Caudate nucleus (tissue), 63 donors: ENCODE measurements at places on chromosomes 5 and 9.
A peak's percentile ranks its signal among the peaks of the same experiment; 100 is the strongest.

DNA sequence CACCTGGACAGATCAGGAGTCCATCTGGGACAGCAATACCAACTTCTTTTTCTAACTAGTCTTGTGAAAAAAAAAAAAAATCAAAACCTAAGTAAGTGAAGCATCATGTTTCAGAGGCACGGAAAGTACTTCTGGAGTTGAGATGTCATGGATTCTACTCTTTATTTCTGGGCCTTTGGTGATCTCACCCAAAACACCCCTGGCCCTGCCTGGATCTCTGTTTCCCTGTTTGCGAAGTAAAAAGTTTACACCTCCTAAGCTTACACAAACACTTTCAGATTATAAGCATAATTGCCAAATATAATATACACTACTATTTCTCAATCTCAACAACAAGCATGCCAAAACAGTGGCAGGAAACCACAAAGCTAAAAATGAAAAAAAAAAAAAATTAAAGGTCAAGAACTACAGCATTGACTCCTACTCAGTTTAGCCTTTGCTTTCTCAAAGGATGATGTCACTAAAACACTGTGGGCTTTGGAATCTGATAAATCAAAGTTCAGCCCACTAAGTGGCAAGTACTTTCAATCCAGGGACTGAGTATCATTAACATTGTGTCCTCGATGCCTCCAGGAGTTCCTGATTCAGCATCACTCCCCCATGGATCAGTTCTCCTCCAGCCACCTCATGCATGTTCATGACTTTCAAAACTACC lies 291.9 kb downstream of the NFIB start:
- DNase-seq: no peak

DNA sequence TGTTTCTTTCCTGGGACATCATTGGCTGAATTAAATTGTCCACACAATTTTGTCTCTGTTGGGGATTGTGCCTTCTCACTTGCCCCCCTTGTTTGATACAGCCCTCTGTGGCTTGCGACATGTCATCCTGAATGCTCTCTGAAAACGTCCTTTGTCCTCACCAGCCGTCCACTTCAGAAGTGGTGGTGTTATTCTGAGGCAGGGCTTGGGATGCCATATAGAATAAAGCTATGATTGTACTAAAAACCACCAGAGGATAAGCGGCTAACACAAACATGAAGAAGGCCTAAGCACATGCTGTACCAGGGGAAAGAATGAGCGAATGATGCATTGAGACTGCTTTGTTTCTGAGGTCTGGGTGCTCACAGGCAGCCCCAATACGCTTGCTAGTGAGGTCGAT lies 3.5 kb upstream of the SNX30 start:
- peak; percentile 83 for DNase-seq

DNA sequence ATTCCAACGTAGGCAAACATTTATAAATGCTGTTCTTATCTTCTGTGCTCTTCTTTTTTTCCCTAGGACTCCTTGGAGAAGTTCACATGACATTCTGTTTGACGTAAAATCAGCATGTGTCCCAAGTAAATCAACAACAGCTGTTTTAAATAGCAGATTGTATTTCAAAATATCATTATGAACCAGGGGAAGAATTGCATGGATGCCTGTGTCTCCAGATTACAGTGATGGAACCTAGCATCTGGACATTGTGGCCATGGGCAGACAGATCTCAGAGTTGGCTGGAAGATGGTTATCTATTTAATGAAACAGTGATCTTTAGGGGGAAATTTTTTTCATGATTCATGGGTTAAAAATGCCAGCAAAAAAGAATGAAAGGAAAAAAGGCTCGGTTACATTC lies 222.0 kb downstream of the MAN2A1 start:
- DNase-seq: no peak

DNA sequence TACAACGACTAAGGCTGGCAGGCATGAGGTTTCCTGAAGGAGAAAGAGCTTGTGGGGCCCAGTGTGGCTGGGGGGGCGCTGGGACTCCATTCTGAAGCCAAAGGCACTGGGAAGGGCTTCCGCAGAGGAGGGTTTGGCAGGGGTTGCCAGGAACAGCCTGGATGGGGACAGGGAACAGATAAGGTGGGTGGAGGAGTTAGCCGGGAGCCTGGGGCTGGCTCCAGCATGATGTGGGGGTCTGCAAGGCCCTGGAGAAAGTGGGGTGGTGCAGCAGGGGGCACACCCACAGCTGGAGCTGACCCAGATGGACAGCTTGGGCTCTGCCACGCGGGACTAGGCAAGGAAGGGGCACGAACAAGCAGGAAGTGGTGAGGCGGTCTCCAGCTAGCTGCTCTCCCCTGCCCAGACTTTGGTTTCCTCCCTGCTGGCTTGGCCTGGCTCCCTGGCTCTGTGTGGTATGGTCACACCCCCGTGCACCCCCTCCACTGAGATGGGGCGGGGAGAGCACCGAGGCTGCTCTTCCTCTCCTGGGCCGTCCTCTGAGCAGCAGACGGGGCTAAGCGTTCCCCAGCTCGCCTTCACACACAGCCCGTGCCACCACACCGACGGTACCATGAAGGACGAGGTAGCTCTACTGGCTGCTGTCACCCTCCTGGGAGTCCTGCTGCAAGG lies at the start of gene LTC4S:
Gene LTC4S (plus strand): TSS at position 519 of the 672 bp plus-strand sequence. CDS start 95 bp downstream, at position 614.
- DNase-seq: no peak

- DNase-seq: no peak
These were observed 1.8 kb upstream of the HMCN2 start for GRCh38 chr9:130263601-130264413.

GRCh38 chr9:101791938-101792337 lies 53.5 kb upstream of the GRIN3A start:
- DNase-seq: no peak

- no peak for DNase-seq
These were observed 6.2 kb downstream of the TERT start for GRCh38 chr5:1288439-1289335.

DNA sequence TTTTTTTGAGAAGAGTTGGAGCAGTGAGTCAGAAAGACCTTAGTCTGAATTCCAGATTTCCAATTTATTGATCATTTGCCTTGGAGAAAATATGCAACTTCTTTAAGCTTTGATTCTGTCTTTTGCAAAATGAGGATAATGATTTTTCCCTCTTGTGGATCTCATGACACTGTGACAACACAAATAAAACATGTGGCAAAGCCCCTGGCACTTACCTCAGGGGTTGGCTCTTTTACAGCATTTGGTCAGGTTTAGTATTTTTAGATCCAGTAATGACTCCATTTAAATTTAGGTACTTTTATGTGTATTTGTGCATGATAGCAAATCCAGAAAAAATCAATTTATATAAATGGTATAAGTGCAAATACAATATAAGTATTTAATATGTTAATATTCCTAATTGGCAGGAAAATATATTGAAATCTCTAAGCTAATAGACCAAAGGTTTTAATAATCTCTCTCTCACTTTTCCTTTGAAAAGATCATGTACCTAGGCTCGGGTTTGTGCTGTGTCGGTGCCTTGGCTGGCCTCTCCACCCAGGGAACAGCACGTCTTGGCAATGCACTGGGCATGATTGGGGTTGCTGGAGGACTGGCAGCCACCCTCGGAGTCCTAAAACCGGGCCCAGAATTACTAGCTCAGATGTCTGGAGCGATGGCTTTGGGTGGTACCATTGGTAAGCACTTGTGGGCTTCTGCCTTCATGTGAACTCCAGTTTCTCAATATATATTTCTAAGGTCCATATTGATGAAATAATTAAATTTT lies 49.7 kb downstream of the NNT start:
- DNase-seq: no peak

GRCh38 chr9:76866689-76867088 lies 39.2 kb downstream of the PRUNE2 start:
- no peak for DNase-seq

- no peak for DNase-seq
These were observed 285.5 kb upstream of the VLDLR start for GRCh38 chr9:2336055-2336454.

DNA sequence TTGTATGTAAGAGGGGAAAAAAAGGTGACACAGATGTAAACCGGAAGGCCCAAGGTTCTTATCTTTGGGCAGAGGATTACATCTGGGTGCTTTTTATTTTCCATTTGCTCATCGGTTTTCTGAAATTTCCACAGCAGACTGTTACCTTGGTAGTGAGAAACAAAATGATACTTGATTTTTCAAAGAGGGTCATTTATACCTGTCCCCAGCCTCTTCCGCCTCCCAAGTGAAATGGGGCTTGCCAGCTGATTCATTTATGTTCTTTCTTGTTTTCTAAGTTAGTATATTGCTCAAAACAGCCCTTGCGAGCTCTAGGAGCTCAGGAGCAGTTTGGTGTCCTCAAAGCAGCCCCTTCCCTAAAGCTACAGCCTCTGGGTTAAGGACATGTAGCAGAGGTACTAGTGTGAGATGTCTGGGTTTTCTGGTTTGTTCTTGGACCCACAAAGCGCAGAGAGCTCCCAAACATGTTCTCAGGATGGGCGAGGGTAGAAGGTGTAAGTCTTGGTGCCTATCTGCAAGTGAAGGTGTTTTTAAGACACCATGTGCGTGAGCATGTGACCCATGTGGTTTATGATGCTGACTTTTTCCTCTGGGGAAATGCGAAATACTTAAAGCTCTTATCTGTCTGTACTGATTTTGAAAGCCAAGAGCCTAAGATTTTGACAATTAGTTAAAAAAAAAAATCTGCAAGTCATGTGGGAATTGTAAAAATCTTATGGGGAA lies 38.3 kb downstream of the DAPK1 start:
- no peak for DNase-seq

DNA sequence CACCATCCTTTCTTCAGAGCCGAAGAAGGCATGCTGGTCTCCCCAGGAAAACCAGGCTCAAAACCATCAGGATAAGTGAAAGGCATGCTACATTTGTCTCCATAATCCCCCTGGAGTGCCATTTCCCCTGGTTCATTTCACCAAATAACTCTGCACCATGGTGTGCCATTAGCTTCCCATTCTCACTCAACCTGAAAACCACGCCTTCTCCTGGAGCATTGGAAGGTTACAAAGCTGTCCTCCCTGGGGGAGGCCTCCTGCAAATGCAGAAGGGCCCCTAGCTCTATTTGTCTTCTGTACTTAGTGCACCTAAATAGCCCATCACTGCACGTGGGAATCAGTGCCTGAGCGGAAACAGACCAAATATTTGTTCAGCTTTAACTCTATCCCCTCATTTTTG lies 90.2 kb upstream of the ICE1 start:
- no peak for DNase-seq

DNA sequence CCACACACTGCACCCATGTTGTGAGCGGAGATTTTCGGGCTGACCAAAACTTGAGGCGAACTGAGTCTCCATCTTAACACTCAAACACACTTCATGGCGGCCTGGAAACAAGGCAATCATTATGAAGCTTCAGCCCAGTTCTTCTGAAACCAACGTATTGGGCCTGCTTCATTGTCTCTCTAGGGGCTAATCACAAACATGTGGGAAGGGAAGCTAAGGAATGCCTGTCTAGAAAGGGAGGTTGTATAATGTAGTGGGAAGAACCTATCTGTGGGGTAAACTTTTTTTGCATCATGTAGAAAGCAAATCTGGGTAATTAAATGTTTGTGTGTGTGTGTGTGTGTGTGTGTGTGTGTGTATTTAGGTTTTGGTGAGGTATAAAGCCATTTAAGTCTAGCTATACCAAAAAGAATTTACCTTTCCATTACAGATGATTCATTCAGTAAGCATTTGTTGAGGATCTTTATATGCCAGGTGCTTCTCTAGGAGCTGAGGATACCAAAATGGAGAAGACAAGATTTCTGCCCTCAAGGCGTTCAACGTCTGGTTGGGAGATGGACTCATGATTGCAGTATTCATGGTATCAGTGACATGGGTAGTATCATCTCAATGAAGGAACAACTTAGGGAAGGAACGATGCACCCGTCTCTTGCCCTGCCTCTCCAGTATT lies 29.4 kb downstream of the SLC1A3 start:
- DNase-seq: no peak

DNA sequence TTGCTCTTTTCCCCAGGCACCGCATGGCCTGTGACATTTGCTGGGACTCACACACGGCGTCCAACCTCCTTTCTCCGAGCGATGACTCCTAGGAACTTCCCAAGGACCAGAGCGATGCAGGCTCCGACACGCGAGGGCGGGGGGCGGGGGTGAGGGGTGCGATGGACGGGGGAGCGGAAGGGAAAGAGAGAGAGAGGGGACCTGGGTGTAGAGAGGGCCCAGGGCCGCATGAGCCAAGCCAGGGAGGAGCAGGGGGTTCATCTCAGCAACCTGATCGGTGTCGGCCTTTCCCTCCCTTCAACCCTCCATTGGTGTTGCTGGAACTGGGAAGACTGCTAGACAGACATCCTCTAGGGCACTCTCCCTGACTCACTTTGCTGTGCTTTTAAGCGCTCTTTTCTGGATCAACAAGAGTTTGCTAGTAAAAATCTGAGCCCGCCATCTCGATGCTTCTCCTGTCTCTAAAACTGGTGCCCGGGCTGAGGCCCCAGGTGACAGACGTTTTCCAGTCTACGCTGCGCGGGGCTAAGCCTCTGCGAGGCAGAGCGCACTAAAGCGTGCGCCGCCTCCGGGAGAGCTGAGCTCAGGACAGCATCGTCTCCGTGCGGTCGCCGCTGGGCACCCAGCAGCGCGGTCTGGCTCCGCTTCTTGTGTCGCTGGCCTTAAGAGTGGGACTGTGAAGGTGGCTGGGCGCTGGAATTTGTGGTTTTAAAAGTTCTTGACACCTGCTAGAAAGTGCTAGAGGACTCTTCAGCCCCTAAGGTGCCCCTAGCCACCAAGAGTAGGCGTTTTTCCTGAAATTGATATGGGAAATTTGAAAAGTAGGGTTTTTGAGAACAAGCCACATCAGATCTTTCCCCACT lies 1.0 kb upstream of the TSLP start:
- DNase-seq: no peak

DNA sequence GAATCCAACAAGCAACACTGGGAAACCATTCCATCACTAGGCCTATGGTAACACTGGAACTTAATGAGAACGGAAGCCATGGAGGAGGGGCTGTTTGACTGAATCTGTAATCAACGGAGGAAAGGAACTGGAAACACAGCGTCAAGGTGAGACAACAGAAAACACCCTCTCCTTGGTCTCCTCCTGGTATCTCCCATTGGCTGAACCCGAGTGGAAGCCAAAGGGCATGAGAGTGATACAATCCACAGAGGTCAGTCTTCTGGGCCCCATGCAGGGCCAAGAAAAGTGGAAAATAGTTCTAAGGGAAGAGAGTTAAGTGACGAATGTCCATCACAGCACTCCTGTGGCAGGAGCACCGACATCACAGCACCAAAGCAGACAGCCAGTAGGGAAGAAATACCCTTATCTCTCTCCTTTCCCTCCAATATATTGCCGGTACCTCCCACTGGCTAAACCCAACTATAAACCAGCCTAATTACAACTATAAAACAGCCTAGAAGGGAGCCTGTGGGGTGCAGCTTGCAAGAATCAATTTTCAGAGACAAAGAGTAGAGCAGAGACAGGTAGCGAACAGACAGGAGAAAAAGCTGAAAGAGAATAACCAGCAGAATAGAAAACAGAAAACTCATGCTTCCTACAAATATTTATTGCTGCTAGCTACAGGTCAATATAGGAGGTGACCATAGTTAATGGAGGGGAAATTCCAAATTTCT lies 107.4 kb upstream of the IFNE start:
- no peak for DNase-seq

DNA sequence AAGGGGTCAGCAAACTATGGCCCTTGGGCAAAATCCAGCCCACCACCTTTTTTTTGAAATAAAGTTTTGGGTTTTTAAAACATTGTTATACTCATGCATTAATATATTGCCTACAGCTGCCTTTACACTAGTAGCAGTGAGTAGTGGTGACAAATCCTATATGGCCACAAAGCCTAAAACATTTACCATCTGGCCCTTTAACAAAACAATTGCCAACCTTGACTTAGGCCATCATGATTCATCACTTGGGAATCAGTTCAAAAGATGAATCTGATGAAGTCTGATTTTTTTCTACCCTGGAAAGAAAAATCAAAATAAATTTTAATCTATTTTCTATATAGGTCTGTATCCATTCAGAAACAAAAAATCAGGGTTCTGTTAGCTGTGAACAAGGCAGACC lies 484.9 kb downstream of the BNC2 start:
- DNase-seq: no peak
